ENCODE measurements at places on chromosomes 6 and 20.

- no peak for DNase-seq
These were observed 9.8 kb downstream of the RIPOR3 start for GRCh38 chr20:50681359-50682064.

DNA sequence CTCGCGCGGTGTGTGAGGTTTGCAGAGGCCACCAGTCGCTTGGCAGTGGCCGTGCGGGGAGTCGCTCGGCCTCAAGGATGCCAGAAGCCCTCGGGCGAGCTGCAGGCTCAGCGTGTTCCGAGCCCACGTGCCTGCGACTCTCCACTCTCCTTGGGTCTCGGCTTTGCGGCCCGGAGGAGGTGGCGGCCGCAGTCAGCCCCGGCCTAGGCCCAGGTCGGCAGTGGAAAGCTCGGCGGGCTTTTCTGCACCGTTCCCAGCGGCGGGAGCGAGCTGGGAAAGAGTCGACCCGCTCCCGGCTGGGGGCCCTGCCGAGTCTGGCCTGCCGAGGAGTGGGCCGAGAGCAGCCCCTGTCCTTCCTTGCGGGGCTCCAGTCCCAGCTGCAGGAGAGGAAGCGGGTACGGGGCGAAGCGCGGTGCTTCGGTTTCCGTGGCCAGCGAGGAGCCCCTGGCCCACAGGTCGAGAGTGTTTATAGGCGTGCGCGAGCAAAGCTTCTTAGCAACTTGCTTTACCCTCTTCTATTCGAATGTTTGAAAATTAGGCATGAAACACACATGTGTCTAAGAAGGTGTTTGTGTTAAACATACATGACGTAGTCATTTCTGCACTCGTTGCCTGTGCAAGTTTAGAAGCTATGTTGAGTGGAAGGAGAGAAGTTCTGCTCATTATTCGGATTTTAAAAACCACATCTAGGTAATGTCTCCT, 5.6 kb downstream of the FOXC1 start:
- DNase-seq: no peak

GRCh38 chr6:101395345-101395744, 1.8 kb downstream of the GRIK2 start:
- DNase-seq: no peak

DNA sequence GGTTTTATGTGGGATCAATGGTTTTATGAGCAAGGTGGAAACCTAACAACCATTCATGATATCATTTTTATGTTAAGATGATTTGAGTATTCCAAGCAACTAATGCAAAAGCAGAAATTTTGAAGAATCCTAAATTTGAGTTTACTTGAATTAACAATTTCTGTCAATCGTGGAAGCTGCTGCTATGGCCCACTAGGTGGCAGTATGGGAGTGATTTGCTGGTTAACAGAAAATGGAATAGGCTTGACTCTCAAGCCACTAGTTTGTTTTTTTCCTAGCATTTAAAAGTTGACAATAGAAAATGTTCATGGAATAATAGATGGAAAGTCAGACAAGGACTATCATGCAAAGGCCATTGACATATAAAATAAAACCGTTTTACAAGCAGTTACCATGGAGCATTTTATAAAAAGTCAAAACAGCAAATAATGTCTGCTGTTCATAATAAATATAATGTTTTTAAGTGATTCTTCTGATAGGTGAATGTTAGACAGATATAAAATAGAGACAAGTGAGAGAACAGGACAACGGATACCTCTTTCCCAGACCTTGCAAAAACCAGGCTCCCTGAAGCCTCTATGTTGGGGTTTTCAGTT, 43.0 kb upstream of the TMEM200A start:
- DNase-seq: peak; percentile 51

- no peak for DNase-seq
These were observed 457.9 kb downstream of the TBC1D32 start for GRCh38 chr6:120876424-120876823.
